ENCODE measurements at places on chromosomes 7 and 10.

GRCh38 chr7:18509481-18509880 is 13.9 kb downstream of the HDAC9 start:
- no peak for DNase-seq

DNA sequence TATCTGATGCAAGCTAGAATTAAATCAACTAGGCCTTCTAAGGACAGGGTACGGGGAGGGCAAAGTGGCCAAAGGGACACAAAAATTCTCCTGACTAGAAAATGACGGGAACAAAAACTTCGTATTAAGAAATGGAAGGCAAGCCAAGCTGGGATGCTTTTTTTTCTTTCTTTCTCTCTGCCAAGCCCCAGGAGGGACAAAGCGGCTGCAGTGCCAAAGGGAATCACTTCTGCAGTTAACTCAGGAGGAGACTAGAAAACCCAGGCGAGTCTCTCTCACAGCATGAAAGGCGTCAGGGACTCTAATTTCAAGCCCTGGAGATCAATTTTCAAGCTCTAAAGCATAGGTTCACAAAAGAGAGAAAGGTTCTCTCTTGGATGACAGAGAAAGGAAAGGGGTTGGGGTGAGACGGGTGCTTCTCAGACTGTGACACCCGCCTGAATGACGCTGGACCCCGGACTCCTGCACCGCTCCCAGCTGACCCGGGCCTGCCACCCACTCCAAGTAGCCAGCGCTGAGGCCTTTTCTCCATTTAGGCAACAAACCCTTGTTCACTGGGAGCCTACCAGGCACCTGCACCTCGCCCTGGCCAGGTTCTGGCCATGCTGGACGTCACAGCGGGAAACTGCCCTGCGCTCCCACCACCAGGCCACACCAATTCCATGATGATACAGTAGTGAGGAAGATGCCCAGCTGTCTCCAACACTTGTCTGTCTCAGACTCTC is 56.5 kb downstream of the KIAA1549 start:
- no peak for DNase-seq

DNA sequence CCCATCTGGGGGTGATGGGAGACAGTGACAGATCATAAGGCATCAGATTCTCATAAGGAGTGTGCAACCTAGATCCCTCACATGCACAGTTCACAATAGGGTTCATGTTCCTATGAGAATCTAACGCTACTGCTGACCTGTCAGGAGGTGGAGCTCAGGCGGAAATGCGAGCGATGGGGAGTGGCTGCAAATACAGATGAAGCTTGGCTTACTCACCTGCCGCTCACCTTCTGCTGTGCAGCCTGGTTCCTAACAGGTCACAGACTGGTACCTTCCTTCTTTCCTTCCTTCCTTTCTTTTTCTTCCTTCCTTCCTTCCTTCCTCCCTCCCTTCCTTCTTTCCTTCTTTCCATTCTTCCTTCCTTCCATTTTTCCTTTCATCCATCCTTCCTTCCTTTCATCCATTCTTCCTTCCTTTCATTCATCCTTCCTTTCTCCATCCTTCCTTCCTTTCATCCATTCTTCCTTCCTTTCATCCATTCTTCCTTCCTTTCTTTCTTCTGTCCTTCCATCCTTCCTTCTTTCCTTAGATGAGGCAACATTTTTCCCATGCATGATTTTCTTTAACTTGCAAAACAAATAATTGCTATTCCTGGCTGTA is 370.0 kb upstream of the AUTS2 start:
- no peak for DNase-seq

DNA sequence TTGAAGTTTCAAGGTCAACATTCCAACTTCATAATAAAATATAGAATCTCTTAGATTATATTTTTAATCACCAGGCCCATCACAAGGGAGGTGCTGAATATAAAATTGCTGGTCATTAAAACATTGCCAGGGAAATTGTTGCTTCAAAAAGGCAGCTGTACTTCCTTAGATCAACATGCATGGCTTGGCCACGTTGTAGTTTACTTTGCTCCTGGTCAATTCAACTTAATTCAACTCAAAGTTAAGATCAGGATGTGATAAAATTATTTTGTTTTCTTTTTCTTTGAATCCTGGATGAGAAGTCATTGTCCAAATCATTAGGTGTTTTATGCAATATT is 317.4 kb downstream of the PAXIP1 start:
- DNase-seq, result no peak

DNA sequence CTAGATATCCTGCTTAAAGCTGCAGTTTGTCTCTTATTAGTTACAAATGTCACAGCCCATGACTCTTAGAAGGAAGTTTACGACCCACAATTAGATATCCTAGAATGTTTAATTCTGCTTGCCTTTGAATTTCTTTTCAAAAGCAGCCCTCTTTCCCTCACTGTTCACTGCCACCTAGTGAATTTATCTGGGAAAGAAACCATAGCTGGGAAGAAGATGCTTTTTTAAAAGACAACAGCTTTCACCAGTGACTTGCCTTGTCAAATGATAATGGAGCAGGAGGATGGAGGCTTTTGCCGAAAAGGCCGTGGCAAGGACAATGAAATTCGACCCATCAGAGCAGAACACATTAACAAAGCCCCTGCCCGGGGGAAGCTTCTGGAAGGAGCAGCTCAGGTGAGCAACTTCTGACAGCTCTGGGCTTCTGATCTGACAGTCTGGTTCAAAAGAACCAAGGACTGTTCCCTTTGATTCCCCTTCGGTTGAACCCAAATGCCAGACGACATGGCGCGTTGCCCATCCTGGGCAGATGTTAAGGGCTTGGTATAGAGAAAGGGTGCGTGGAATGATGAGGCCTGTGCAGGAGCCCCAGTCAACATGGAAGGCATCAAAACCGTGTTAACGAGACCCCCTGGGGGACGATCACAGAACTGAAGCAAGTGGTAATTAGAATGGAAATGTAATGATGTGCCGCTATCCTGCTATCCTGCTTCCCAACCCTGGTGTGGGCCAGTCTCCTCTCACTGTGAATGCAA is 236.8 kb downstream of the FRMD4A start:
- DNase-seq, result no peak

GRCh38 chr10:96718304-96718990 is 1.9 kb downstream of the PIK3AP1 start:
- no peak for DNase-seq

DNA sequence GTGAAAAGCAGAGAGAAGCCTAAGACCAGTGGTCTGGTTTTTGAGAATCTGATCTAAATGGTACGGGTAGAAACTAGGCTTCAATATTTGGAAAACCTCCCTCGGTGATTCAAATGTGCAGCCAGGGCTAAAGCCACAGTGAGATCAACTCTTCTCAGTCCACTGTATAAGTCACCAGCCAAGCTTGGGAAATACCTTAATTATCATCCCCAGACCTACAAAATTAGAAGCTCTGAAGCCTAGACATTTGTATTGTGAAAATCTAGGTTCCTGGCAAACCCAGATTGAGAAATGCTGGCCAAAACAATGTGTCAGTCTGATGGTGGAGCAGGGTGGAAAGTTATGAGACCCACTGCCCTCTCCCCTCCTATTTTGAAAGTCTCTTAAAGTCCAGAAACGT is 131.7 kb downstream of the DGKI start:
- DNase-seq, result no peak

- DNase-seq, result no peak
Measured at GRCh38 chr10:75012471-75012870, 99.0 kb upstream of the SAMD8 start.

GRCh38 chr7:3307435-3307834 is 6.4 kb downstream of the SDK1 start:
- no peak for DNase-seq

DNA sequence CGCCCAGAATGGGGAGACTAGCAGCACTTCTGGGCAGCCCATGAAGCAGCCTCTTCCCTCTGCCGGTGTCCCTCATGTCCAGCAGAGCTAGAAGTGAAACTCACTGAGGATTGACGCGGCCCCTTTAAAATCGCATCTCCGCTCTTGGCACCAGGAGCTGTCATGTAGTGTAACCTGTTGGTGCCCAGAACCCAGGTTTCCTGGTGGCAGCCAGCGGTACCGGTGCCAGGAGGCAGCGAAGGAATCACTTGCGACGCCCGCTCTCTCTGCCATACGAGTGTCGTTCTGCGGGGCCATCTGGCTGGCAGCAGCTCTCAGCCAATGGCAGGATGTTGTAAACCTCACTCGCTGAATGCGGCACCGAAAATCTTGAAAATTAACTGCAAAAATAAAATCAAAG is 82.7 kb downstream of the CUX1 start:
- no peak for DNase-seq

DNA sequence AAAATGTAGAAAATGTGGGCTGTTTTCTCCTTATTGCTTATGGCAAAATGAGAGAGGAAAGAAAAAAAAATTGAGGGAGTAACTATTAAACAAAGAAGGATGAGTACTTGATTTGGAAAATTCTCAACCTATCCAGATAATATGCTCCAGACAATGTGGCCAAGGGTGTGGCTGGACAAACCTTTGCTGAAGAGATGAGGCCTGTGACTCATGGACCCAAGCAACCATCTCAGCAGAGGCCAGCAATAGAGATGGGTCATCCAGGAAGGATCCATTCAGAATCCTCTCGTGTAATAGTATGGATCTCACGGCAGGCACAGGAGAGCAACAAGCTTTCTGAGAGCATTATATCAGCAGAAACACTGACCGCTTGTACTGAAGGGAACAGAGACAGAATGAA is 120.3 kb upstream of the CELF2 start:
- DNase-seq, result no peak

DNA sequence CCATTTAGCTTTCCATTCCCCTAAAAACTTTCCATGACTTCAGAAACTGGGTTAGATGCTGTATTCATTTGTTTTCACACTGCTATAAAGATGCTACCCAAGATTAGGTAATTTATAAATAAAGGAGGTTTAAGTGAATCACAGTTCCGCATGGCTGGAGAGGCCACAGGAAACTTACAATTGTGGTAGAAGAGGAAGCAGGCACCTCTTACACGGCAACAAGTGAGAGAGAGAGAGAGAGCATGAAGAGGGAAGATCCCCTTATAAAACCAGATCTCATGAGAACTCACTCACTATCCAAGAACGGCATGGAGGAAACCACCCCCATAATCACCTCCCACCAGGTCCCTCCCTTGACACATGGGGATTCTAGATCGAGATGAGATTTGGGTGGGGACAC is 336.8 kb downstream of the TFEC start:
- DNase-seq, result no peak

- no peak for DNase-seq
Measured at GRCh38 chr10:118547282-118547681, 48.2 kb downstream of the PRLHR start.

GRCh38 chr10:19749185-19749729 is 67.0 kb upstream of the PLXDC2 start:
- no peak for DNase-seq
